ENCODE measurements at places on chromosomes 6 and 20.
A peak's percentile ranks its signal among the peaks of the same experiment; 100 is the strongest.

DNA sequence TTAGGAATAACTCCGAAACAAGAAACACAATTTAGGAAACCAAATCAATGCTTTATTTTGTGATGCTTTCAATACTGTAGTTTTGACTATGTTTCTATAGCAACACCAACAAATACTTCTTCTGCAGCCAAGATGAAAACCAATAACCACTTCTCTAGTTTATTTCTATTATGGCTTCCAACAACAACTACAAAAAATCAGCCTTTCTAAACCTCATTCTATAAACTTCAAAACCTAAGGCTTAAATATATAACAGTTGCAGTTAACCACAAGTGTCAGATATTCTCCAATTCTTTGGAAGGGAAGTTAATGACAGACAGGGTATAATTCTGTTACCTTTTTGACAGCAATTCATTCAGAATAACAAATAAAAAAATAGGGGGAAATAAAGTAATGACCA is 80.9 kb downstream of the EPB41L2 start:
- DNase-seq: no peak

DNA sequence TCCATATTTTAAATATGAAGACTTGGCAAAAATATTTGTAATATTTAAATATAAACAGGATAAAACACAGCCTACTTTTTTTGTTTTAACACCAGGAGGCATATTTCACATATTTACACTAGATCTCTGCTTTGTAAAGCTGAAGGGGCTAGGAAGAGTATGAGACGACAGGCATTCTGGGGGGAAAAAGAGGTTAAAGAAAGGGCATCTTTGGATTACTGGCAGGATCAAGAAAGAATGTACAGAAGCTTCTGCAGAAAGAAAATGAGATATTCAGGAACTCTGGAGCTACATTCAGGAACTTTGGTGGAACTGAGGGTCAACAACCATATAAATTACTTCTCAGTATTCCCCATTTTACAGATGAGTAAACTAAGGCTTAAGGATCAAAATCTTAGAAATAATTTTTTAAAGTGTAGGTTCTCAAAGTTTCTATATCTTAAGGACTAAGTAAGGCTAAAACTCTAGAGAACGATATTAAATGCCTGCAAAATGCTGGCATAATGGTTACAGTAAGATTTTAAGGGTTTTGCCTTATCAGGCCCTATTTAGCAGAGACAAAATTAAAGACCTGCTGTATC is 156.5 kb downstream of the CDK19 start:
- no peak for DNase-seq

GRCh38 chr6:151196555-151196954 is 43.2 kb upstream of the AKAP12 start:
- no peak for DNase-seq

DNA sequence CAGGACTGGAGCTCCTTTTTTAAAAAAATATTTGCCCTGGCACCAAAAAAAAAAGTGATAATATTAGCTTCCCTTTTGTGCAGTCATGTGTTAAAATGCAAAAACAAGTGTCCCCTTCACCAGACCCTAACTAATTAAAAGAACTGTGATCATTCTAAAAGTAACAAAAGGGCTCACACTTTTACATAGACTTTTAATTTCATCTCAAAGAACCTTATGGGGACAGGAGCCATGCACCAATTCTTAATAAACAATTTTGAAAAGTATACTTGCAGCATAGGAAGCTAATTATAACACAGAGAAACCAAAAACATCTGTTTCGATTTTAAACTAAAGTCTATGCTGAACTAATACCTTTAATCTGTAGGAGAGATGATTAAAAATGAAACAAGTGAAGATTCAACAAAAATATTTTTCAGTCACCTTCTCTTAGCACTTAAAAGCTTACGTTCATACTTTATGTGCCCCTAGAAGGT is 17.3 kb downstream of the STX7 start:
- DNase-seq: no peak

DNA sequence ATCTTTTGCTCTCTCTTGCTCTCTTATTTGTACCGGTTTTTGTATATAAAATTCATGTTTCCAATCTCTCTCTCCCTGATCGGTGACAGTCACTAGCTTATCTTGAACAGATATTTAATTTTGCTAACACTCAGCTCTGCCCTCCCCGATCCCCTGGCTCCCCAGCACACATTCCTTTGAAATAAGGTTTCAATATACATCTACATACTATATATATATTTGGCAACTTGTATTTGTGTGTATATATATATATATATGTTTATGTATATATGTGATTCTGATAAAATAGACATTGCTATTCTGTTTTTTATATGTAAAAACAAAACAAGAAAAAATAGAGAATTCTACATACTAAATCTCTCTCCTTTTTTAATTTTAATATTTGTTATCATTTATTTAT is 15.9 kb downstream of the VEGFA start:
- DNase-seq: no peak

GRCh38 chr6:108714101-108714765 is 134.0 kb upstream of the ARMC2 start:
- peak; percentile 6 for DNase-seq

GRCh38 chr6:12012038-12012557 is at the start of gene HIVEP1:
HIVEP1 (plus strand) TSS chr6:12012312; CDS start chr6:12015629, 3,317 bp downstream.
- DNase-seq: no peak

DNA sequence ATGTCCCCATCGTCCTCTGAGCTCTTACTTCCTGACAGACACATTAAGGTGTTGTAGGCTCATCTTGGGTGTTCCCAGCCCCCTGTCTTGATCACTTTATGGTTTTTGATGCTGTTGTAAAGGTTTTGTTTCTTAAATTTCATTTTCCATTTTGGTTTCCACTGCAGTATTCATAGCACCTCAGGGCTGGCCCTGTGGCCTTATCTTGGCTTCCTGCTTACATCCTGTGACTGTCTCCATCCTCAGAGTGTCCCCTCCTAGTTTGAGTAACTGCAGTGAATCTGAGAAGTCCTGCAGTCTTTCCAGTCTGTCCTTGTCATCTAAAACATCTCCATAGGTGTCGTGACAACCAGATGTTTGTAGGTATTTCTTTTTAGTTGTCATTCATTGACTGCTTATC is 50.9 kb downstream of the JARID2 start:
- peak; percentile 24 for DNase-seq

- no peak for DNase-seq
Observed at GRCh38 chr6:105014448-105014847, 57.5 kb downstream of the LIN28B start.

DNA sequence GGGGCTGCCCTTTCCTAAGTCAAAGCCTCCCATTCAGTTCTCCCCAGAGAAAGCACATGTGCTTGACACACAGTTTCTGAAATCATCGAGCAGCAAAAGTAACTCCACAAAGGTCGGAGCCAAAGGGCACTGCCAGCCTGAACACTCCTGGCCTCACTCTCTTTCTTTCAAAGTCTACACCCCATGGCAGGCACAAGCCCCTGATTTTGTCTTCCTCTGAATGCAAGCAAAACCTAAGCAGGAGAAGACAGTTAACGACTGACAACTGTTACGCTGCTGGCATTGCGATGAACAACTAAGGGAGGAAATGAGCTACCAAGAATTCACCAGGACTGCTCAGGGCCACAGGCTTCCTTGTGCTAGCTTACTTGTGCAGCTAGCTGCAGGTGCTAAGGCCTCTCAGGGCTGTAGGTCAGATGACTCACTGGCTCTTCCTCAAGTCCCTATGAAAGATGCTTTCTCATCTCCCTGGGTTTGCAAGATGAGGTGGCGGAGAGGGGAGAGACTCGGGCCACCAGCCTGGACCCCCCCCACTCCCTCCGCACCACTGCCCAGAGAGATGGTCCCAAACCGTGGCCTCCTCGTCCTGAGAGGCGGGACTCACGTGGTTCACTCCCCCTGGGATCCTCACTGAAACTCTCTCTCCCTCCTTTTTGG is 208.2 kb downstream of the DLL1 start:
- DNase-seq: no peak

- DNase-seq: no peak
Observed at GRCh38 chr6:96532399-96532798, 10.8 kb downstream of the UFL1 start.

GRCh38 chr20:35369804-35370203 is 42.0 kb downstream of the UQCC1 start:
- no peak for DNase-seq

DNA sequence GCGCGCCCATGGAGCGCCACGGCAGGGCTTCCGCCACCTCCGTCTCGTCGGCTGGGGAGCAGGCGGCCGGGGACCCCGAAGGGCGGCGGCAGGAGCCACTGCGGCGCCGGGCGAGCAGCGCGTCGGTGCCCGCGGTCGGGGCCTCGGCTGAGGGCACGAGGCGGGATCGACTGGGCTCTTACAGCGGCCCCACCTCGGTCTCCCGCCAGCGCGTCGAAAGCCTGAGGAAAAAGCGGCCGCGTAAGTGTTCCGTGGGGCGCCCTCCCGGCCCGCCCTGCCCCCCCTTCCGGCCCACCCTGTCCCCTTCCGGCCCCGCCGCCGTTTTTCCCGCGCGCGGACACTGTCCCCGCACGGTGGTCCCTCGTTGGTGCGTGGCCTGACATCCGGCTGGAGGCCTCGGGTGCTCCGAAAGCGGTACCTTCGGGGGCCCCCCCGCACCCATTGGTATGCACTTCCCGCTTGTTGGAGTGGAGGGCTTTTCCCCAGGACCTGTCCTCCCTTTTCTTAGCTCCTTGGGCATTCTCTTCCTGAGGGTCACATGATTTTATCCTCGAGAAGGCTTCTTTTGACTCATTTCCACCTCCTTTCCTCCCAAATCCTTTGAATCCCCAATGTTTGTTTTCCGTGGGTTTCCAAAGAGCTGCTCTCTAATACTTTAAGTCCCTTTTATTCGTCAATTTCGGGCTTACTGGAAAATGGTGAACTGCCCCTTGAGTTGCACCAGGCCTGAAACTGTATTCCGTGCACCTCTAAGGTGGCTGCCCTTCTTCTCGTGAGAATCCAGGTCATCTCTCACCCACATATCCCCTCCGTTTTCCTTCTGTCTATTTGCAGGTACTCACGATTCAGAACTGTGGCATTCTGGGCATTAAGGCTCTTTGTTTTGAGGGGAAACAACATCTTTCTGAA is 556 bp downstream of the PANK2 start:
- DNase-seq: peak; percentile 39

GRCh38 chr6:109235481-109236038 is 140.3 kb downstream of the CEP57L1 start:
- no peak for DNase-seq

DNA sequence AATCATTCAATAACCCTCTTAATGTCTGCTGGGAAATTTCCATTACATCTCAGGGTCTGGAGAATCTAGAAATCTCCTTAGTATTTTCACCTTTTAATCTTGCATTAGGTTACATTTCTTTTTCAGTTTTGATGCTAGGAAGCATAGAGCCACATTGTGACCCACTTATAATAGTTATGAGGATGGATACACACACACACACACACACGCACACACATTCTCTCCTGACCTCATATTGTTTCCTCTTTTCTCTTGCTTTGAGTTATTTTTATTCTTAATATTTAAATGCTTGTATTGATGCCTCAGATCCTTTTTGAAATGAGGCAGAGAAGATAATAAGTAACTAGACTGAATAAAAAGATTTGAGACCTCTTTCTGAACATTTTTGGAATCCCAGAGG is 128.4 kb downstream of the KLHL32 start:
- DNase-seq: no peak

DNA sequence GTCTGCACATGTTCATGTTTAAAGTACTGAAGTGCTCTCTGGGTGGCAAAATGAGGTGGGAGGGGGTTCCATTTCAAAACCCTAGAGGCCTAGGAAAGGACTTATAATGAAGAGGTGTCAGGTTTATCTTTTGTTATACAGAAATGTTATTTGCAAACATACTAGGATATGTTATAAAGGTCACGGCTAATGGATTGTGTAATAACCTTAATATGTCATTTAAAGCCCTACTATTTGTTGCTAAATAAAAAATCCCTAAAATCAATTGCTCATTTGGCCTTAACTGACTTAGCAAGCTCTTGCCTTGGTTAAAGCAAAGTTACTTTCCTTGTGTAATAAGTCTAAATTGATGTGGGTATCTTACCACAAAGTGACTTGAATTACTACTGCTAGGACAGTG is 8.8 kb downstream of the NKX2-4 start:
- no peak for DNase-seq

DNA sequence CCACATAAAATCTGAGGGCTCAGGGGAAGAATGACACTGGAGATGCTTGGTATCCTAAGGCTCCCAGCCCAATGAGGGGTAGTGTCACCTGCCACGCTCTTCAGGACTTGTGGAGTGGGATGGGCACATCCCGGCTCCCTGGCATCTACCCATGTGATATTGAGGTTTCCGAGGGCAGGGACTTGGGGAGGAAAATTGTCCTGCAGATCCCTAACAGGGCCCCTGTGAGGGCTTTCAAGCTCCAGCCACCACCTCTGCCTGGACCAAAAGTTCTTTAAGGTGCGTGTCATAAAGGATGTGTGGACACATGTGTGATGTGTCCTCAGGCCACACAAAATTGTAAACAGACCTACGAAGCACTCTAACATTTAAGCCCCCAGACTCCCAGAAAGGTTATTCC is 2.5 kb downstream of the SCML4 start:
- DNase-seq: no peak

- no peak for DNase-seq
Observed at GRCh38 chr6:117927866-117928265, 20.8 kb downstream of the SLC35F1 start.

GRCh38 chr6:52731719-52732118 is 31.6 kb downstream of the GSTA2 start:
- no peak for DNase-seq

GRCh38 chr6:149545258-149545753 is 537 bp downstream of the PPIL4 start:
- DNase-seq: peak; percentile 89

DNA sequence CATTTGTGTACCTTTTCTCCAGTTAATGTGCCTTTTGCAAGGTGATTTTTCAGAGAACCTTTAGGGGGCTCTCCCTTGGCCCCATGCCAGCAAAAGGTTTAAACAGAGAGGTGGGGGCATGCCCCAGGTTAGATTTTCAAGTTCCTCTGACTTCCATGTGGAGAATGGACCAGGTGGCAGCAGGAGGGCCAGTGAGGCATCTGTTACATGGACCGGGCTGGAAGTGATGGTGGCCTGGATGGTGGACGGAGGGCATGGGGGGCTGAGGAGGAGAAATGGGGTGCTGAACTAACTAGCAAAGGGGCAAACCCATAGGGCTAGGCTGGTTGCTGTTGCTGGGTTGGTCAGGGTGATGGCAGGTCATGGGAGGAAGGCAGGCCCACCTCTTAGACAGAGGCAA is 20.7 kb upstream of the BPI start:
- DNase-seq: no peak

- DNase-seq: no peak
Observed at GRCh38 chr20:49356676-49357075, 78.8 kb upstream of the ZNFX1 start.

- no peak for DNase-seq
Observed at GRCh38 chr6:121848523-121849255, 413.2 kb downstream of the GJA1 start.

DNA sequence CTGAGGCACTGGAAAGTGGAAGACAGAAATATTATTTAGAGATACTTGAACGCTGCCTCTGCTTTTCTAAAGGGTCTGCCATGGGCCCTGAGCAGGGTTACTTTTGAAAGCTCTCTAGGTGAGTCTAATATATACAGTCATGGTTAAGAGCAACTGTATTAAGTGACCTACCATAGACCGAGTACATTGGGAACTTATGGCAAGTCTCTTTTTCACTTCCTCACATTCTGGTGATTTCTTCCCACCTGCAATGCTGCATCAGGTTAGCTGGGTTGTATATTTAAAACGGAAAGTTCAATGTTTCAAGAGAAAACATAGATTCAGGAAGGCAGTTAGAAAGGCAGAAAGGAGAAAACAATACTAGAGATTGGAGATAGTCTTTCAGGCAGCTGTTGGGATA is 154.7 kb downstream of the PHF3 start:
- DNase-seq: no peak

Measured in CD4-positive, alpha-beta T cell treated with Interleukin-10 for 1 hour (primary cell).